ENCODE measurements at places on chromosomes 6 and 20.

- no peak for DNase-seq
These were observed 217.0 kb downstream of the ADGRG6 start for GRCh38 chr6:142518761-142519160.

GRCh38 chr6:16762550-16763477 lies 1.6 kb upstream of the ATXN1 start:
- DNase-seq = peak; percentile 73

DNA sequence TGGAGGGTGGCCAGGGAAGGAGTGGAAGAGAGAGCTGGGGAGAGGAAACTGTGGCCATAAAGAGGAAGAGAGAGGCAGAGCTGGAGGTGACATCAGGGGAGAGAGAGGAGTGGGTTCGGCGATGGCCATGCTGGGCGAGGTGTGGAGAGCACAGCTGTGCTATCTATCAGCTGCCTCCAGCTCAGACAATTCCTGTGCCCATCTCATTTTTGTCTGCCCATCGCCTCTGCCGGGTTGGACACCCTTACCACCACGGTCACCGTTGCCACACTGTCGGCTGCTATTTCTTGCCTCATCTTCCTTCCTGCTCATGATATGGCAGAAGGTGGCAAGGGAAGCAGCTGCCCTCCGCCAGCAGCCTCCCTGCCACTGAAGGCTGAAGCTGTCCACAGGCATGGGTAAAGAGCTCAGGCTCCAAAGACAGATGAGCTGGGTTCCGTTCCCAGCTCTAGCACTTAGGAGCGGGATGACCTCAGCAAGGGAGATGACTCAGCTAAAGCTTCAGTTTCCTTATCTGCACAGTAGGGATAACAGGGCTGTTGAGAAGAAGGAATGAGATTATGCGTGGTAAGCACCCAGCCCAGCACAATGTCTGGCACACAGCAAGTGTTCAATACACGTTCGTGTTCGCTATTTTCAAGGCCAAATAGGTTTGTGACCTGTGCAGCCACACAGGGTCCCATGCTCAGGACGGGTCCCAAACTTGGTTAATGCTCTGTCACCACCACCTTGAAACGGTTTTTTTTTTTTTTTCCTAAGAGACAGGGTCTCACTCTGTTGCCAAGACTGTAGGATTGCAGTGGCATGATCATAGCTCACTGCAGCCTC lies 21.9 kb upstream of the TAF8 start:
- no peak for DNase-seq

GRCh38 chr20:48731536-48731935 lies 96.3 kb downstream of the PREX1 start:
- no peak for DNase-seq

GRCh38 chr20:939606-940005 lies 23.5 kb upstream of the ANGPT4 start:
- no peak for DNase-seq

- DNase-seq = no peak
These were observed 123.1 kb downstream of the CDKAL1 start for GRCh38 chr6:20657274-20657800.

DNA sequence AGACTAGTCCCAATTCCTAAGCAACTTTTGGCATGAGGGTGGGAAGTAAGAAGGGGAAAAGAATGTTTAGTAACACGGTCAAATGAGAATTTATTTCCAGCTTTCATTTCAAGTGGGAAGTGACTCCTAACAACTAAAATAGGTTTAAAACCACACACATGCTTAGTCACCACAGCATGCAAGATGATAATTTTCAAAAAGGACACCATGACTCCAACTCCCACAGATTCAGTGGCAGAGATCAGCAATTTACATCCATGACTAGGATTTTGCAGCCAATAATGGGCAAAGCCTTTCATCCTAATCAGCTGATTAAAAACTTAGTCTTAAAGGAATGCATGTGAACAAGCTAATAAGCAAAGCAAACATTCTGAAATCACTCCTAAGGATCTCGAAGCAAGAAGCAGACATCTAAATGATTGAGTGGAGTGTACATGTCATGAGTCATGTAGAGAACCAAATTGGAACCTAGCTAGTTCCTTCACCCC lies 48.1 kb upstream of the GCLC start:
- no peak for DNase-seq

DNA sequence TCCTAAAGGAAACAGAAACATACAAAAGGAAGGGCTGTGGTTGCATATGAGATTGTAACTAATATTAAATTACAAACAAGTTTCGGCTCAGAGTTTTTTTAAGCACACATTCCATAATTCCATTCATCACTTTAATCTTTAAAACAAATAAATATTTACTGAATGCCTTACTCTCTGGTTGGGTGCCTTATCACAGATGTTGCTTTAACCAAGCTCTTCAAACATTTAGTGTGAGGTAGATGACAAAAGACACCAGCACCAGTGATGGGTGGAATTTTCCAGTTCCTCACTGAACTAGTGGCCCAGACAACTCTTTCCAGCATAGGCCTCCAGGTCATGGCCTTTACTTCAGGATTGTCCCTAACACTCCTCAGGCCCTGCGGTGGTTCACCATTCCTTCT lies 58.7 kb downstream of the ARHGAP18 start:
- DNase-seq = no peak

DNA sequence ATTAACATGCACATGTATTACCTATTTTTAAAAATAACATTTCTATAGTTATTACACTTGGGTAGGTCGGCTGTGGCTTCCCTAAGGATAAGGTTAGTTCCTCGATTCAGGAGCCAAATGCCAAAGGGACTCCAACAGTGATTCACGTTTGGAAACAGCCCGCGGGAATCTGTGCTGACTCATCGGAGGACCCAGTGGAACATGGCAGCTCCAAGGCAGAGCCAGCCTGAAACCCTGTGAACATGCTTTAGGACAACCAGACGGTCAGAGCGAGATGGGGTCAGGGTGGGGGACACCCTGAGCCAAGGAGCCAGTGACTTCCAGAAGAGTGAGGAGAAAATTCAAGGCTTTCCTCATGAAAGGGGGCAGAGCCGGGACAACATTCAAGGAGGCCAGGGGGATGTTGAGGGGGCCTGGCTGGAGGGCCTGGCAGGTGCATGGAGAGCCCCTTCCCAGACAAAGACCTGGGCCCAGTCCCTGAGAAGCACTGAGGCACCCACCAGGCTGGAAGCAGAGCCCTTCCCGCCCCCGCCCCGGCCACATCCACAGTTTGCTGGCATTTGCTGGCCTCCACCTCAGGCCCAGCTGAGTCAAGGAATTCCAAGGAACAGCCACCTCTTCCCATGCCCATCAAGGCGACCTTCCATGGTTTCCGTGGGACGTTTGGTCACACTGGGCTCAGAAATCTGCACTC lies 133.2 kb downstream of the SNX5 start:
- peak; percentile 24 for DNase-seq

Data from fibroblast of the conjunctiva (primary cell).